ENCODE measurements at places on chromosomes 4 and X.

- DNase-seq: no peak
Measured at GRCh38 chr4:89161841-89162240, 50.5 kb downstream of the TIGD2 start.

- DNase-seq: no peak
Measured at GRCh38 chr4:92359491-92359890, 55.7 kb downstream of the GRID2 start.

DNA sequence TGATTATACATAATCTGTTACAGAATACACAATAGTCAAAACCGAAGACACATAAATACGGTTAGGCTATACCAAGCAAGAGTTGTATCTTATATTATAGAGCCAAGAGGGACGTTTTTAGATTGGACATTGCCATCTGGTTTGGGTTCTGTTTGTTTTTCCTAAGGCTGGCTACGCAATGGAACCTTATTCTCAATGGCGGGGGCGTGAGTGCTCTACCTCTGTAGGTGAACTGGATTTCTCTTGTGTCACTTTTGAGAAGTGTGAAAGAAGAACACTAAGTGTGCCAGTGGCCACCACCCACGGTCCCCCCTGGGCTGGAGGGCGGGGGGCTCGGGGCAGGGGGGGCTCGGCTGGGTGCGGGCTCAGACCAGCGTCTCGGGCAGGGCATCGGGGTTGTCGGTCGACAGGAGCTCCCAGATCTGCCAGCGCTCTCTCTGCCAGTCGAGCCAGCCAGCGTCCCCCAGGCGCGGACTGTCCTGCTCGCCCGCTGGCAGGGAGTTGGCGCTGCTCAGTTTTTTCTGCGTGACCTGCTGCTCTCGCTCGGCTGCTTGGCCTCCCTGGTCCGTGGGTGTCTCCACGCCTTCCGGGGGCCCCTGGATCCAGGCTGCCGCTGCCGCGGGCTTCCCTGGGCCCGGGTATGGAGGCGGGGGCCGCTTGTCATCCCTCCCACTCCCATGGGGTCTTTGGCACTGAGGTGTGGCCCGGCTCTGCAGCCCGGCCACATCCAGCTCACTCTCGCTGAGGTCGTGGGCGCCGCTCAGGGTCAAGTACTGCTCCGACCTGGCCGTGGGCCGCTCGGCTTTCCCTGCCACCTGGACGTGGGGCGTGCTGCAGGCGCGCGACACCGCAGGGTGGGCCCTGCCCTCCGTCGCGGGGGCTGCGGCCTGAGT is 27.6 kb downstream of the HCCS start:
- DNase-seq: no peak

GRCh38 chrX:1546691-1547251 is 9.8 kb upstream of the P2RY8 start:
- DNase-seq: no peak

- DNase-seq: no peak
Measured at GRCh38 chr4:85414972-85415371, 60.0 kb upstream of the ARHGAP24 start.

GRCh38 chr4:78928835-78929234 is 10.4 kb downstream of the PAQR3 start:
- no peak for DNase-seq

- DNase-seq: peak; percentile 28
Measured at GRCh38 chr4:112253382-112254000, 21.9 kb downstream of the AP1AR start.

DNA sequence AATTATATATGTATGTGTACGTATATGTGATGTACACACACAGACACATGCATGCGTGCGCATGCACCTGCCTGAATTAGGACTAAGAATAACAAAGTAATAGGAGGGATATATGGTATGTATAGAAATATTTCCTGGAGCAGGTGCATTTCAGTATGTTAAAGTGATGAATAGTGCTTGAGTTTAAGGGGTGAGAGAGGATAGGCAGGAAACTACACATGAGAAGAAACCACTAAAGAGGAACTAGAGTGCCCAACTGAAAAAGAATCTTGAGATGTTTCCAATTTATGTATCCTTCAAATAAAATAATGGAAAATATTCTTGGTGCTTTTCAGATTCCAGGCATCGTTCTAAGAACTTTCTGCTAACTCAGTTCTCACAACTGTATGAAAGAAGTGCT is 52.6 kb upstream of the UNC5C start:
- DNase-seq: no peak

DNA sequence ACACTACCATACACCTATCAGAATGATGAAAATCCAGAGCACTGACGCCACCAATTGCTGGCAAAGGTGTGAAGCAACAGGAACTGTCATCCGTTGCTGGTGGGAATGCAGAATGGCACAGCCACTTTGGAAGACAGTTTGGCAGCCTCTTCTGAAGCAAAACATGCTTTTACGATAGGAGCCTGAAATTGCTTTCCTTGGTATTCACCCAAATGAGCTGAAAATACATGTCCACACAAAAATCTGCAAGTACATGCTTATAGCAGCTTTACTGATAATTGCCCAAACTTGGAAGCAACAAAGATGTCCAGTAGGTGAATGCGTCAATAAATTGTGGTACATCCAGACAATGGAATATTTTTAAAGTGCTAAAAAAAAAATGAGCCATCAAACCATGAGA is 322.8 kb upstream of the FAT1 start:
- DNase-seq: no peak

DNA sequence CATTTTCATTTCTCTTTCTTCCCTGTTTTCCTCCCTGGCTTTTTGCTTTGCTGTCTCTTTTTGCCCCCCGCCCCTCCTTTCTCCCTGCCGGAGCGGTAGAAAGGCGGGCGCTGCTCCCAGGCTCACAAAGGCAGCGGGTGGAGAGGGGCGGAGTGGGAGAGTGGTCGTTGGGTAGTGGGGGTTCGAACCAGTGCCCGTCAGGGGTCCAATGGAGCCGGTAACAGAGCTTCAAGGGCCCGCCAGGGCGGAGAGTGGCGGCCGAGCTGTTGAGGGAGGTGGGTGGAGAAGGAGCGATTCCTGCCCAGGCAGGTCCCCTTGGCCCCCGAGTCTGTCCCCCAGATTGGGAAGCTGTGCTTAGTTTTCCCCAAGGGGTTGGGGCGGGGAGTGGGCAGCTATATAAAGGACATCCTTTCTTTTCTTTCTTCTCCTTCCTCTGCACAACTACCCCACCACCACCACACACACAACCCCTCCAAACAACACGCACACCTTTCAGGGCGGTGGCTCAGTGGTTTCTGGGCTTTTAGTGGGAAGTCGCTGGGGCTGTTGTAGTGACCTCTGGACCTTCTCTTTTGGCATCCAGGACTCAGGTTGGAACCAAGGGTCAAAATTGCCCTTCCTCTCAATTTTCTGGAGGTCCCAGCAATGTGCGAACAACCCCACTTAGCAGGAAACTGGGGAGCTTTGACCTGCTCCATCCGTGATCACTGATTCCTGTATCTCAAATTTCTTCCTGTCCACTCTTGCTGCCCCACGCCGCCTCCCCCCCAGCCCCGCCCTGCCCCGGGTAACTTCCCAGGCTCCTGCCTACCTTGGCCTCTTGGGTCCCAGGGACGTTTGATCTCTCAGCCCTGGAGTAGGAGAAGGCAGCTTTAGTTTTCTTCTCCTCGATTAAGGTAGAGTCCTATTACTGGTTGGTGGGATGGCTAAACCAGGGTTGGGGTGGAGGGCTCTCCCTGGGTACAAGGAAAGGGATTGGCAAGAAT is 1.9 kb downstream of the EFNB1 start:
- DNase-seq: no peak

GRCh38 chr4:145929415-145930178 is 9.0 kb downstream of the ZNF827 start:
- DNase-seq: no peak

- DNase-seq: no peak
Measured at GRCh38 chr4:137432446-137433311, 99.6 kb downstream of the PCDH18 start.

GRCh38 chrX:79100791-79101484 is 43.5 kb upstream of the GPR174 start:
- no peak for DNase-seq

DNA sequence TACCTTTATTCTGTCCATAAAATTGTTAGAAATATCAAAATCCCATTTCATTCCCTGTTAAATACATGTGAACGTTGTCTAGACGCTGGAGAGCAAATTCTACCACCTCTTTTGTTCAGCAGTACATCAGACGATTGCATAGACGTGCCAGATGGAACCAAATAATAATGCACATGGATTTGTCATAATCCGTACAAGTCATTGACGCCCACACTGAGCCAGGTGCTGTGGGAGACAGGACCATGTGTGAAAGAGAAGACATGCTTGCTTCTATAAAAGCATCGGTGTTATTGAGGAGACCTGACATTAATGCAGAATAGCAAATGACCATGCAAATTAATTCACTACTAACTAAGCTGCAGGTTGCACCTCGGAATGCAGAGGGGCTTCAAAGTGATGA is 175.0 kb downstream of the PTTG2 start:
- DNase-seq: no peak

DNA sequence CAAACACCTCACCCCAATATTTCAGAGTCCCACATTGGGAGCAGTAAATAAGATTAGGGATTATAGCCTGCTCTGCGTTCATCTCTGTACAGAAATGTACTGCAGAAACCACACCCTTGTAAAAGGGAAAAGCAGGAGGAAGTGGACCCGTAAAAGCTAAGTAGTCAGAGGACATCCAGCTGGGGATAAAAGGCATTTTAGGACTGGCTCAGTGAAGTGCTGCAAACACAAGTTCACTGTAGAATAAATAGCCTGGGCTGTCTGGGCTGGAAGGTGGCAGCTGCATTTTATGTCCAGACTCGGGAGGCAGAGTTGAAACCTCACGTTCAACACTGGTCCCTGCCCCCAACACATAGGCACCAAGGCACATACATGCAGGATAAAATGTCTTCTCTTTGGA is 178.7 kb upstream of the FAT1 start:
- DNase-seq: no peak

GRCh38 chrX:3346501-3347259 is at the start of gene MXRA5:
TSS of gene MXRA5 (minus strand) at chrX:3346652. CDS start at chrX:3343833, 2,819 bp downstream.
- no peak for DNase-seq

GRCh38 chr4:158811216-158811540 is 42.4 kb downstream of the FNIP2 start:
- peak; percentile 61 for DNase-seq

DNA sequence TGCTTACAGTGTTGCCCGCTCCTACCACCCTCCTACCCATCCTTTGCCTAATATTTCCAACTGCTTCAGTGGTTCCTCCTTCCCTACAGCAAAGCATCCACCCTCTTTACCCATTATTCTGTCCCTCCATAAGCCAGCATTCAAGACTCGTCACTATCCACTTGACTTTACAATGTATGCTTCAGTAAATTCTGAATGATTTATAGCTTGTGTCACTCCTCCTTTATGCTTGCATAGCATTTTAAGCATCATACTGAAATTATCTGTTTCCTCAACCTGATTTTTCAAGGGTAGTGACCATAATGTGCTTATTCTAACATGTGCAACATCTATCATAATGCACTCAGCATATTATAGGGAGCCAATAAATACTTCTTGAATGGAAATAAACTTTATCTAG is 365.5 kb downstream of the RAB28 start:
- no peak for DNase-seq

DNA sequence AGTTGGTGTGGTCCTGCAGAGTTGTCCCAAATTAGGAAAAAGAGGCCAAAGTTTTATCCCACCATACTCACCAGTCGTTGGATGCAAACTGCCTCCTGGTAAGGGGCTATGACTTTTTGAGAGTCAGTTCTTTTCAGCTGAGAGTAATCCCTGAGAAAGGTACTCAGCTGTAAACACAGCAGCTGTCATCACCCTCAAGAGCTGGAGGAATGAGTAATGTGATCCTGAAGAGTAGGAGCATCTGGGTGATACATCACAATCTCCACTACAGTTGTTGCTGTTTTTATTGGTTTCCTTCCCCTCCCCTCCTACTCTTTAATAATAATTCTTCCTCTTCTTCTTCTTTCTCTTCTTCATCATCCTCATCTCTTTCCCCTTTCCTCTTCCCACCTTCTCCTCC is 5.7 kb downstream of the MAGEE1 start:
- DNase-seq: no peak

DNA sequence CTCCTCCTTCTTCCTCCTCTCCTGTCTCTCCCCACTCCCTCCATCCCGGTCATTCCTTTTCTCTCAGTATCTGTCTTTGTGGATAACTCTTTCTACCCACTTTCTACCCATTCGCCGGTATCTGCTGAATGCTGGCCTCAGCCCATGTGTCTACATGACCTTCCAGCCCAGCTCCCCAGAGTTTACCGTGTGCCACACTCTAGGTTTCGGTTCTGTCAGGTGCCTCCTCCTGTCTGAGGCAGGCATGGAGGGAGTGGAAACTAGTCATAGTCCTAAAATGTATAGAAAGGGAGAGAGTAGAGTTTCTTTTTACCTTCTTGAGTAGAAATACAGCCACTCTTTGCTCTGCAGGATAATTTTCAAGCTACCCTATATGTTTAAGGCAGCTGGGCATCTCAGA is 33.5 kb upstream of the SCRG1 start:
- DNase-seq: no peak

DNA sequence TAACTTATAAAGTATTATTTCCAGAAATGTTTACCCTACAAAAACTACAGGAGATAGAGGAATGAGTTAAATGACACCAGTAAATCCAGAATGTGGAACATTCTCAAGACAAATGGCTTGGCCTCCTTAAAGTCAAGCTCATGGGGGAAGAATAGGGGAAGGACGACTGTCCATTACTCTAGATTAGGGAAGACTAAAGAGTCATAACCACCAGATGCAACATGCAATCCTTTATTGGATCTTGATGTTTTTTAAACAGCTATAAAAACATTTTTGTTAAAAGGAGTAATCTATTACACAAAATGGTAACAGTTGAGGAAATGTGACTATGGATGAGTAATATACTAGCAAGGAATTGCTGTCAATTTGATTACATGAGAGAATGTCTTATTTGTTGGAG is 11.1 kb downstream of the ACOT9 start:
- peak; percentile 29 for DNase-seq

DNA sequence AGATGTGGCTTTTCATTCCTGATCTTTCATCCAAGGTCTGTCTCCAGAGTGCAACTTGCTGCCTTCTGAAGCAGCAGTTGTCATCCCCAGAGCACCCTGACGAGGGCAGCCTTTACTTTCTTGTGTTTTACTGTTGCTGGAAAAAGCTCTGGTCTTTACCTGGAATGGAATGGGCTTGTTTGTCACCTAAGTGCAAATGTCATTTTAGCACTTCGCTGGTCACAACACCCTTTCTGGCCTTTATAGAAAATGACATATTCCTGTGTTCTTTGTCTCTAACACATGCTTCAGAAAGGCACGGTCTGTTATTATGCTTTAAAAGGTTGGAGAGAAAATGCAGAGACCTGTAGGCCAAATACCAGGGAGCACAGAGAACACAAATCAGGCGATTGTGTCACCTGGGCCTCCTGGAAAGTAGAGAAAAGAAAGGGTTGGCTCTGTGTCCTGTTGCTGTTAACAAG is 332.7 kb upstream of the IGFBP7 start:
- DNase-seq: peak; percentile 12

GRCh38 chr4:87326460-87326859 is 3.8 kb upstream of the HSD17B13 start:
- no peak for DNase-seq

DNA sequence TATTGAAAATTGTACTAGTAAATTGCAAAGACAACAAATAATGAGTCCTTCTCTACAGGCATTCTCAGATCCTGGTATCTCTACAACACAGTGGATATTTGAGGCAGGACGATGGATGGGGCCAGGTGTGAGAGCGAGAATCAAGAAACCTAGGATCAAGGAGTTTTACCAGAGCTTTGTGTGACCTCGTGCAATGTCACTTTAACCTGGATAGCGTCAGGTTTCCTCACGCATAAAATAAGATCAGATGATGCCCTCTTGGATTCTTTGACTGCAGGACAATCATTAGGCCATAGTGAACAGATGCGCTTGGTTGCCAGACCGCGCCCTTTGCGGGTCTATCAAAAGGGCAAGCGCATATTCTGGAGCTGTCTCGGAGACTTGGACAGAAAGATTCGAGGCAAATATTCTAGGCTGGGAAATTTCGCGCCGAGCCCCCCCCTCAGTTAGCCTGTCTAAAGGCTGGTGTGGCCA is 66.6 kb downstream of the FBXO8 start:
- no peak for DNase-seq
